ENCODE measurements at places on chromosomes 12 and 14.

DNA sequence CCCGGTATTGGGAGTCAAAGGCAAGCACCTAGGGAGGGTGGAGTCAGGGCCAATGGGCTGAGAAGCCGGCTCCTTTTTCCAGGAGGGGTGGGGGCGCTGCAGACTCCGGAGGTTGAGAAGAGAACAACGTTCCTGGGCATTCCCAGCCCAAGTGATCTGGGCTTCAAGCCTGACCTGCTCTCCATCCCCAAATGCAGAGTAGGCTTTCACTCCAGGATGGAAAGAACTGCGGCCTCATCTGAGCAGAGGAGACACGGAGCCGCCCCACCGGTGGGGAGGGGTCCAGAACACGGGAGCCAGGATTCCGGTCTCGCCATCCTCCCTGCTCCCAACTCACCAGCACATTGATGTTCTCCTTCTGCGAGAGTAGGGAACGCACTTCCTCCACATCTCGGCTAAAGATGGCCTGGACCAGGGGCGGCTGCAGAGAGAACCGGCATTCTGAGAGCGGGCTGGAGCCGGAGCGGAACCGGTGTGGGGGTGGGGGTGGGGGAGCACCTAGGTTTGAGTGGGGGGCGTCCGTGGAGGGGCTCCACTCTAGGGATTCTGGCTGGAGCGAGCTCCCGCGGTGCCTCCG, 605 bp downstream of the ANKRD52 start:
- DNase-seq = peak; percentile 72

DNA sequence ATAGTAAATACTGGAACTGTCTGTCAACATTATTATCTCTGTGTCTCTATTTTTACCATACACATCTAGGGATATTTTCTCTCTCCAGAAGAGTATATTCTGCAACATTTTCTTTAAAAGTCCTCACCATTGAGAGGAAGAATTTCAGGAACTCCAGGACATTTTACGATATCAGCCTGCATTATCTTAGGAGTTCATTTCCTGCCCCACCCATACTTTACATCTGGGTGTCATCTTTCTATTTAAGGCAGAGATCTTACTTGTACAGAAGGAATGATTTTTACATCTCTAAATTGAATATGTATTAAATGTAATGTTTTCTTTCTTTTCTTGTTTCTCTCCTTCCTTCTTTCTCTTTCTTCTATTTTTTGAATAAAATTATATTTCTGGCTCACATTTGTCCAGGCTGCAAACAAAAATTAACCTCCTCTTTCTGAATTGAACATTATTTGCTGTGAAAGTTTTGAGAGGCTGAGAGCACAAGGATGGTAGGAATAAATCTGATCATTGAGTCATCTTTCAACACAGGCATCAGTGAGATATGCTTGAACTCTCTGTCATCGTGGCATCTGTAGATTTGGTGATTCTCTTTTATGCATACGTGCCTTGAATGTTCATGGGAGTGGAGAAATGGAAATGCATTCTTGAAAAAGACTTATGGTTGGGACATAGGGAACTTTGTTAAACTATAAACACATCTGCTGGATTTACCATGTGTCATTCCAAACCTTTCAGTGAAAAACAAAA, 753.6 kb downstream of the SLC16A7 start:
- DNase-seq = no peak

DNA sequence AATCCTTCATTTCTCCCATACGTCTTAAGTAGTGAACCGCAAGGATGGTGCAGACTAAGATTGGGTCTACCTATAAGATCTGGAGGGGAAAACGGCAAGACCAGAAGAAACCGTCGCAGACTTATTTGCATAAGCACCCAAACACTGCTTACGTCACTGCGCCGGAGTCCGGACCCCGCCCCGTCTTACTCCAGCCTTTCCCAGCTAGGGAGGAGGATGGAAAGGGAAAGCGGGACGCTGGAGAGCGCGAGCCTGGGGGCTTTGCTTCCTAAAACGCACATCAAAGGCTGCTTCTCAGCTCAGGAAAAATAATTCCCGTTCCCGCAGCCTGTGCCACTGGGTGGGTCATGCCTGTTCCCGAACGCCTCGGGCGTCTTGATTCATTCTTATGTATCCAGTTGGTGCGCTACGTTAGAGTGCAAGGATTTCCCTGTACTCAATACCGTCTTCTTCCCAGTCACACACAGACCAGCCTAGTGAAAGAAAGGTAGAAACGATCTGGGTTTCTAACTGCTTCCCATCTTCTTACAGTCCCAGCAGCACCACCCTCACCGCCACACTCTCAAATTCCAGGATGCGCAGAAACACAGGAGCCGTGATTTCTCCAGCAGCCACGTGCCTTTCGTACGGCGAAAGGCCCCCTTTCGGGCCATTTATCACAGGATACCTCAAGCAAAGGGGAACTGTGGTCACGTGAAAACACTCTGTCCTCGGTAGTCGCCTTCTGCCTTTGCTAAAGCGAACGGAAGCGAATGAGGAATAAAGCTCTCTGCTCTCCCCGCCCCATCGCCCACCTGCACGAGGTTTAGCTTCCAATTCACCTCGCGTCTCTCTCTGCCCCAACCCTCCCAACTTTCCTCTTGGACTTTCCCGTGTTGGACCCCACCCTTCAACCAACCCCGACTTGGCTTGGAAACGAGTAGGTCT, 1.1 kb downstream of the SLC6A15 start:
- DNase-seq = peak; percentile 68

GRCh38 chr12:111964935-111965334, 48.0 kb downstream of the TMEM116 start:
- DNase-seq = no peak
